ENCODE measurements at places on chromosomes 11 and 22.

GRCh38 chr22:23236026-23236425 is 55.7 kb downstream of the BCR start:
- no peak for DNase-seq

GRCh38 chr11:87263979-87264378 is 226.2 kb downstream of the TMEM135 start:
- DNase-seq = no peak

DNA sequence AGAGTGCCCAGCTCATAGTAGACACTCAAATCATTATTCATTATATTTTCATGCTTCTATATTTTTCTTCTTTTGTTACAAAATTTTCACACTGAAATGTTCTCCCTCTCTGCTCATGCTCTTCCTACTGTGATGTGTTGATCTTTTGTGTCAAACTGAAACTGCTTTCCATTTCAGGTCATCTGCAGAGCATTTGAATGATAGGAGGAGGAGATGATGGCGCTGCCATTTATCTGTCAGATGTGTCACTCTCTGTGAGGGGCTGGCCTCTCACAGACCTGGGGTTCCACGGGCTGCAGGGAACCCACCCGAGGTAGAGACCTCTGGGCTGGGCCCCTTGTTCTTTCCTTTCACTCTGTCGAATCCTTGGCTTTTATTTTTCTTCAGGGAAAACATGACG is 41.1 kb downstream of the OR10A6 start:
- DNase-seq = no peak

DNA sequence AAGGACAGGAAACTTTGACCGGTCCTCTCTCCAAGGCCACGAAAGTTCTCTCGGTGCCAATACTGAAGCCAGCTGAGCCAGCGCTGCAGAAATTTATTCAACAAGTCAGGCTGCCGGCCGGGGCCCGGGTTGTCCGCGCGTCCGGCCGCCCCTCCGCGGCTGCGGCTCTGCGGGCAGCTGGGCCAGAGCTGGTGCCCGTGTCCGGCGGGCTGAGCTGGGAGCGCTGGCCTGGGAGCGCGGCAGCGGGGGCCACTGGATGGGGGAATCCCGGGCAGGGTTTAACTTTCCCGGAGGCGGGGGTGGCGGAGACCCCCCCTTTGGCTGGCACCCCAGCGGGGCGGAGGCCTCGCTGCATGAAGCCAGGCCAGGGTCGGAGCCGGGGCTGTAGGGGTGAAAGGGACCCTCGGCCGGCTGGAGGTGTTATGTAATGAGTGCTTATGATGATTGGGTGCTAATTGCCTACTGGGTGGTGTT is 12.3 kb upstream of the CACNA1I start:
- DNase-seq = no peak

GRCh38 chr22:45731041-45731797 is 59.6 kb downstream of the ATXN10 start:
- no peak for DNase-seq
